Stimulated activated CD4-positive, alpha-beta T cell treated with anti-CD3 and anti-CD28 coated beads, Interleukin-1b, Interleukin-23, amount 100 ng/mL, for 24 hours (primary cell): ENCODE measurements at places on chromosomes 7 and 10.

DNA sequence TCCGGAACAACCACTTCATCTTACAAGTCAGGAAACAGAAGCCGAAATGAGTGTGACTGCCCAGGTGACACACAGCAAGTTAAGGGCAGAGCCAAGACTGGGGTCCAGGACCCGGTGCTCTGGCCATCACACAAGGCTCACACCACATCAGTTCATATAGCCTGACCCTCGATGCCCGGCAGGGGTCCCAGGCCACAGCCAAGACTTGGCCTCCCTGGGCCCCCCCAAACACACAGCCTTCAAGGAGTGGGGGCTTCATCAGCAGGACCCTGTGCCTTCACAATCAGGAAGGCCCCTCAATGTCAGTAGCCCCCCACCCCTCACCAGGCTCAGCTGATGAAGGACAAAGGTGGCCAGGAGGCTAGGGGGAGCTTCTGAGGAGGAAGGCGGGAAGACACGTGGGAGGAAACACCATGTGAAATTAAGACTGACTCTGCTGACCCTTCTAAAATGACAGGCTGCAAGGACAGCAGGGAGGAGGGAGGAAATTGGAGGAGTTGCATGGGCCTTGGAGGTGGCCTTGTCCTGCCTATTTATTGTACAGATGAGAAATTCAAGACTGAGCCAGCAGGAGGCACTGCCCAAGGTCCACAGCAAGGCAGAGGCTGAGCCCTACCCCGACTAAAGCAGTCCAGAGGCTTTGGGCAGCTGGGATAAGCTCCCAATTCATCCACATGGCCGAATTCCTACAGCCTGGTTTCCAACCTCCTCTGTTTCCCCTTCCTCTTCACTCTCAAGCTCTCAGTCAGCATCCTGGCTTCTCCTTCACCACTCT lies 216.1 kb upstream of the ZMIZ1 start:
- DNase-seq = no peak

GRCh38 chr7:112152186-112152585 lies 54.0 kb downstream of the DOCK4 start:
- DNase-seq = no peak

DNA sequence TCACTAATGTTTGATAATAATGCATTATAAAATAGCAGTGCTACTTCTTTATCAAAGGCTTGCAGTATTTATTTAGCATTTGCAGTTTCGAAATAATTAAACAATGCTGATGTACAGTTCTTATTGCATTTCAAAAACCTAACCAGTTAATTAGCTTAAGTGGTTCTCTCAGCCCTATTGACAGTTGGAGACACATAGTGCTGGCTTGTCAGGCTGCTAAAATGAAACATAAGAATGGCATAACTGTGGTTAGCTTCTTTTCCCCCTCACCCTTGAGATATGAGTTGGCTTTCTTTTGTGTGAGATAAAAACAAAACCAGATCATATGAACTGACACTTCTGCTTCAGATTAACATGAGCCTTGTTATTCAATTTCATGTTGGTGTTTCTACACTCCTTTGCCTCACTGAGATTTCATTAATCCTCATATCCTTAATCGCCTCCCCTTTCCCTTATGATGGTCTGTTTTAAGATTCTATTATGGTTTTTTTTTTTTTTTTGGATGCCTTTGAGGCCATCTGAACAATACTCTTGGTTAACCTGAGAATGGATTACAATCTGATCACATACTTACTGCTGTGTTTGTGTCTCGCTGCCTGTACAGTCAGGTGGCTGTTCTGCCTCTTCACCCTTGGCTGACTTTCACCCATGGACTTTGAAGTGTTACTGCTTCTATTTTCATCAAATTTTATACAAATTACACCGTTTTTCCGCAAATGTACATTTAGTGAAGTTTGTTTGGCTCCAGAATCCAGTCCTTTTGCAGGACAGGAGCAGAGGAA lies 108.0 kb downstream of the SDK1 start:
- no peak for DNase-seq

GRCh38 chr10:125738206-125738605 lies 18.7 kb downstream of the EDRF1 start:
- no peak for DNase-seq

GRCh38 chr7:32536585-32536984 lies 41.3 kb downstream of the AVL9 start:
- no peak for DNase-seq

DNA sequence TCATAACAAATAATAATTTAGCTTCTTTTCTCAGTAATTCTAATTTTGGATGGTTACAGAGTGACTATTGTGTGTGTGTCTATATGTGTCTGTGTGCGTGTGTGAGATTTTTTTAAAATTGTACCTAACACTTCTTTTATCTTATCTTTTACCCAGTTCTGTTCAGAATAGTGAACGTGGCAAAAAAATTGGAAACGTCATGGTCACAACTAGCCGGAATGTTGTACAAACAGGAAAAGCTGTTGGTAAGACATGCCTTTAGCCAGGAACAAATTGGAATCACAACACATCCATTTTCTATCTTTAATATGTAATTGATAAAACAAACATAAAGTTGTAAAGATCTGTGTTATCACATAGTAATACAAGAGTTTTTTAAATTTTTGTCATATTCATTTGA lies 85.4 kb downstream of the AVL9 start:
- DNase-seq = no peak

DNA sequence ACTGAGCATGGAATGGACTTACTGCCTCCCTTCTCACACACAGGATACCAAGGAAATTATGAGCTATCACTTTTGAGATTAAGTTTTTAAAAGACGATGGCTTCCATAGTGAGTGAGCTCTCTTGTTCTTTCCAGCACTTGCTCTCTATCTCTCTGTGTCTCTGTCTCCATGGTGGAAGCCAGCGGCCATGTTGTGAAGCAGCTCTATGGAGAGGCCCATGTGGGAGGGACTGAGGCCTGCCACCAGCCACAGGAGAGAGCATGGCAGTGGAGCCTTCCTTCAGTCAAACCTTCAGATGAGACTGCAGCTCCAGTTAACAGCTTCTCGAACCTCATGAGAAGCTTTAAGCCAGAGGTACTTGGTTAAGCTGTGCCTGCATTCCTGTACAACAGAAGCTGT lies 20.5 kb upstream of the PDIA4 start:
- no peak for DNase-seq

- DNase-seq = no peak
Measured at GRCh38 chr10:18066947-18067346, 73.3 kb upstream of the CACNB2 start.

- DNase-seq = no peak
Measured at GRCh38 chr10:127915324-127915723, 8.4 kb downstream of the PTPRE start.

GRCh38 chr7:131640686-131641085 lies 84.3 kb upstream of the PODXL start:
- no peak for DNase-seq

DNA sequence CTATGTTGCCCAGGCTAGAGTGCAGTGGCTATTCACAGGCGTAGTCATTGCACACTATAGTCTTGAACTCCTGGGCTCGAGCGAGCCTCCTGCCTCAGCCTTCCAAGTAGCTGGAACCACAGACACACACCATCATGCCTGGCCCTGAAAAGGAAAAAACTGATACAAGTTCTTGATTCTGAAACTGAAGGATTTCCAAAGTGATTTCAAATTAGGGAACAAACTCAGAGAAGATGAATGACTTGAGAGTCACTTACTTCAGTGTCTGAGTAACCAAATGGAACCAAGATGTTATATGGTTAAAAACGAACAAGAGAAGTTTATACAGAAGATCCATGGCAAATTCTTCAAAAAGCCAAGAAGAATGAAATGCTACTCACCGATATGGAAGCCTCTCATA lies 14.4 kb downstream of the CWF19L1 start:
- no peak for DNase-seq

DNA sequence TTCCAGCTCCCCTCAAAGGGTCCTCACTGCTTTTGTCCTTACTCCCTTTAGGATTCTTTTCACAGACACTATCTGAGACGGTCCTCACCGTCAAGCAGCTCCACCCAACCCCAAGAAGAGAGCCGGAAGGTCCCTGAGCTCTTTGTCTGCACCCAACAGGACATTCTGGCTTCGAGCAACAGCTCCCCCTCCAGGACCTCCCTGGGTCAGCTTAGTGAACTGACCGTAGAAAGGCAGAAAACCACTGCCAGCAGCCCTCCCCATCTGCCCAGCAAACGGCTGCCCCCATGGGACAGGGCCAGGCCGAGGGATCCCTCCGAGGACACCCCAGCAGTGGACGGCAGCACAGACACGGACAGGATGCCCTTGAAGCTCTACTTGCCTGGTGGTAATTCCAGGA lies 19.9 kb downstream of the MINDY4 start:
- no peak for DNase-seq

DNA sequence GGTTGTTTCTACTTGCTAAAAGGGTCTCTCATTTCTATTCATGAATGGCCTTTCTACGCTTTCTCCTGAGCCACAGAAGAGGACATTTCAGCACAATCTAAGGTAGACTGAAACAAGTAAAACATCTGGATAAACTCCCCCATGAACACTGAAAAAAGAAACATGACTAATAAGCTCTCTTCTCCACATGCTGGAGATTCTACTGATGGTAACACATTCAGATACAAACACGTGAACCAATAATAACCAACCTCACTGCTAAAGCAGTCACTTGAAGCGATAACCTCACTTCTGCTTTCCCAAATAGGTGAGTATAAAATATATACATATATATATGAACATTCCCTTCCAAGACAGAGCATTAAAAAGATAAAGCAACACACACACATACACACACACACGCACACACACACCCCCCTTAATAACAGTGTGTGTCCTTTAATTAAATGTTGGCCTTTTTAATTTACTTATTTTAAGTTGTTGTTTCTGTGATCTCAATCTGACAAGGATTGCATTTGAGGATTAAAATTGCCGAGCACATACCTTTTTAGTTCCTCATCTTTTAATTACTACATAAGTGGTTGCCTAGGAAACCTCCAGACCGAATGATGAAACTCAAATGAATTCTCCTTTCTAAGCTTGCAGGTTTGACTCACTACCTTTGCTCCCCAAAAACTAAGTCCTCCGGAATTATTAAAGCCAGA lies 292.4 kb upstream of the KLF14 start:
- no peak for DNase-seq

GRCh38 chr10:47190301-47190700 lies 109.7 kb upstream of the GDF10 start:
- no peak for DNase-seq

DNA sequence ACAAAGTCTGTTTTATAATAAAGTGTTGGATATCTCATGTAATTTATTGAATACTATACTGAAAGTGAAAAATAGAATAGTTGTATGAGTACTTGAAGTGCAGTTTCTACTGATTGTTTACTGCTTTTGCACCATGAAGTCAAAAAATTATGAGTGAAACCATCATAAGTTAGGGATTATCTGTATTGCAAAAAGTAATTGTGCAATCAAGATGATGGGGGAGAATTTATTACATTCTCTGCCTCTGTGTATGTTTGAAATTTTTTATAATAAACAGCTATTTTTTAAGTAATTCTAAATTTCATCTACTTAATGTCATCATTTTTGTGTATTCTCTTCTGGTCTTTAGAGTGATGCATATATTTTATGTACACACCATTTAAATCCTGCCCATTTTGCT lies 47.2 kb upstream of the TMEM273 start:
- no peak for DNase-seq

GRCh38 chr7:115328018-115328417 lies 406.1 kb downstream of the MDFIC start:
- DNase-seq = no peak

DNA sequence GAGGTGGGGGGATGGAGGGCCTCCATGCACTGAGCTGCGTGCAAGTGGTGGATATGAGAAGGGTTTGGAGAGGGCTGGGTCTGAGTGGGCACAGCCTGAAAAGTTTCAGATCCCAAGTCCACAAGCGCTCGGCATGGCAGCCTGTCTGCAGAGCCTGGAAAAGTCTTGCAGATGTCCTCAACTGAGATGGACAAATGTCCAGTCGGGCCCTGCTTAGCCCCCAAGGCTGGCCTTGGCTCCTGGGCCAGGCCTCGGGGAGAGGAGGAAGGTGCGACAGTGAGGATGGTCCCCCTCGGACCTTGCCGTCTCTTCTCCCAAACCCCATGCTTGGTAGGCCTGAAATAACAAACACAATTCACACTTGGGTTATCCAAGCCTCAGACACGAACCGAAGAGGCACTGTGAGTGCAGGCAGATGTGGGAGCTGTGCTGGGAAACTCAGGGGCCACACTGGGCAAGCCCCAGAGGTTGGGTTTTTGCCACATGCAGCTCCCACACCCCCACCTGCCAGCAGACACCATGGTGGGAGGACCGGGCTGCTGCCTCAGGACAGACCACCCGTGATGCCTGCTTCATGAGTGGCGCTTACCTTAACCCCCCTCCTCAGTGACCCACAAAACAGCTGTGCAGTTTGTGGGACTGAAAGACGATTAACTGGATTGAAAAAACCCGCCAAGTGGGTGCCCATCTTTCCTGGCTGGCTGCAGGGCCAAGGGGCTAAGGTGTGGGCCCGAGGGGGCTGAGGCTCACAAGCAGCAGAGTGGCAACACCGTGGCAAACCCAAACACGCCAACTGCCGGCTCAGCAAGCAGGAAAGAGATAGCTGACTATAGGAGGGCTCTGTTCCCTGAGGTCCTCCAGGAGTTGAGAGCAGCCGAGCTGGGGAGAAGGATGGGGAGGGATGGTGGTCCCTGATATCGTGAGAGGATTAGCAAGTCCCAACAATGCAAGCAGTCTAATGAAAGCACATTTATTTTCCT lies 156.8 kb downstream of the RNF216 start:
- DNase-seq = no peak

DNA sequence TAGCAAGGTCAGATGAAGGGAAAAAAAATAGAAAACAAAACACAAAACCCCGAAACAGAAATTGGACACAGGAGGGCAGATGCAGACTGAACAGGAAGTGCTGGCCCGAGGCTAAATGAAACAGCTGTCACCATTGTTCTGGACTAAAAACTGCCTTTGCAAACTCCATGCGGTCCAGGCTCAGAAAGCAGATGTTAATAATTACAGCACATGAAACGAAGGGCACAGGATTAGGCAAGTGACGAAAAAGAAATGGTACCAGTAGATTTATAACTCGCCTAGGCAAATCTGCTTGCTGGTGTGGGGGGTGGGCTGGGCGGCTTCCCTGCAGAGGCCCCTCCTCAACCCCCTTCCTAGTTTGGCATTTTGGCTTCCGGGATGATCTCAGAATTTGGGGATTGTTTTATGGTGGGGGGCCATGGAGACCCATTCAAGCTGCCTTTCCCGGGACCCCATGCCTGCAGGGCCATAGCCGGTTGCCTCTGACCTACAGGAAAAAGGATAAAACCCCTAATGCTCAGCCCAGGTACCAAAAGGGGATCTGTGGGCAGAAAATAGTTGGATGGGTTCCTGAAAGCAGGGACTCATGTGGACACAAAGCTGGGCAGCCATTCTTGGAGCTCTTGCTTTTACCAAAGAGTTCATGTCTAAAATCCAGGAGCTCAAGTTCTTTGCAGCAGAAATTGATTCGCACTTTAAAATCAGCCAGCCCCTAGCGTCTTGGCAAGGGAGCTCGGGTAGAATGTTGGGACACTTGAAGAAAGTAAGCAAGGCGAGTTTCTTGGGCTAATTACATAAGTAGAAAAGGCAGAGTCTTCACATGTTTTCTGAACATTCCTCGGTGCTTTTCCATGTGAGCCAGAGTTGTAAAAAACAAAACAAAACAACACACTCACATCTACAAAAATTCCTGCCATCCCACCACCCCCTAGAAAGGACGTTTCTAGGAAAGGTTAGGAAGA lies 39.0 kb upstream of the EMX2 start:
- no peak for DNase-seq

GRCh38 chr7:126163647-126164046 lies 1089.1 kb downstream of the GRM8 start:
- DNase-seq = no peak
